Panc1 (cell line): ENCODE measurements at places on chromosomes 1 and 21.

DNA sequence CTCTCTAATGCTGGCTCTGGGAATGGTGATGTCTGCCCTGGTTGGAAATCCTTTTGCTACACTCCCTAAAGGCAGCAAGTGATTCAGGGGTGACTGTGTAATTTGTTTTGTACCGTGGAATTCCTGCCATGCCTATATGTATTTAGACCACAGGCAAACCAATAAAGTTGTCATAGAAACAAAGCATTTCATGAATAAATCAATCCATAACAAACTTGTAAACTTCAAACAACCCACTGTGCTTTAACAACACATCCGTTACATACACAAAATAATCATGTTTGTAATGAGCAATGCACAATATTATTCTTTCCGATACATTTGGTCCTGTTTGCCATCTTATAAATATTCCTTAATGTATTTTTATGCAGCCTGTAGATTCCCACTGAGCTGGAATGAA lies 330.3 kb upstream of the SNX7 start:
- no peak for DNase-seq

DNA sequence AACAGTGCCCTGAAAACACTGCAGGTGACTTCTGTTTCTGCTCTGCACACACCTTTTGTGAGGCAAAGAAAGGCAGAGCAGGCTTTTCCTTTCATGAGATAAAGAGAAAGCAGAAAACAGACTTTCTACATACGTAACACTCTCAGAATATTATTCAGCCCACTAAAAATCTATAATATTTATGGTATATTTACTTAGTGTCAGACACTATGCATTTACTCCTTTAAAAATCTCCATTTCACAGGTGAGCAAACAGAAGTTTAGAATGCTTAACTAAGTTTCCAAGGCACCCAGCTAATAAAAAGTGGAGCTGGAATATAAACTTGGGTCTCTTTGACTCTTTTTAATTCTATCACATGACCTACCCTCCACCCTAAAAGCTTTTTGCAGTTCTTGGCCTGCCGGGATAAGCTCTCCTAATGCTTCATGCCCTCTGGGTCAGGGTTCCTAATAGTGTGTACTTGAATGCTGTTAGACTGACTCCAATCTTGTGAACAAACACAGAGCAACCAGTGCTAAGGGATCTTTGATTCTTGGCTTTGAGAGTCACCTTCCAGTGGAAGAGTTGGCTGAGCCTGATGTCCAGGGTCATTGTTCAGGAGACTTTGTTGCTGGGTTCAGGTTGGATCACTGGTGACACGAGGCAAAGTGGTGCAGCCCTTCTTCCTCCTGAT lies 27.2 kb downstream of the PROK1 start:
- DNase-seq = no peak

- no peak for DNase-seq
Observed at GRCh38 chr1:6222636-6223035, 13.1 kb downstream of the ICMT start.

- no peak for DNase-seq
Observed at GRCh38 chr1:84619383-84620102, 45.3 kb upstream of the CTBS start.
